ENCODE measurements at places on chromosomes 4 and X.

DNA sequence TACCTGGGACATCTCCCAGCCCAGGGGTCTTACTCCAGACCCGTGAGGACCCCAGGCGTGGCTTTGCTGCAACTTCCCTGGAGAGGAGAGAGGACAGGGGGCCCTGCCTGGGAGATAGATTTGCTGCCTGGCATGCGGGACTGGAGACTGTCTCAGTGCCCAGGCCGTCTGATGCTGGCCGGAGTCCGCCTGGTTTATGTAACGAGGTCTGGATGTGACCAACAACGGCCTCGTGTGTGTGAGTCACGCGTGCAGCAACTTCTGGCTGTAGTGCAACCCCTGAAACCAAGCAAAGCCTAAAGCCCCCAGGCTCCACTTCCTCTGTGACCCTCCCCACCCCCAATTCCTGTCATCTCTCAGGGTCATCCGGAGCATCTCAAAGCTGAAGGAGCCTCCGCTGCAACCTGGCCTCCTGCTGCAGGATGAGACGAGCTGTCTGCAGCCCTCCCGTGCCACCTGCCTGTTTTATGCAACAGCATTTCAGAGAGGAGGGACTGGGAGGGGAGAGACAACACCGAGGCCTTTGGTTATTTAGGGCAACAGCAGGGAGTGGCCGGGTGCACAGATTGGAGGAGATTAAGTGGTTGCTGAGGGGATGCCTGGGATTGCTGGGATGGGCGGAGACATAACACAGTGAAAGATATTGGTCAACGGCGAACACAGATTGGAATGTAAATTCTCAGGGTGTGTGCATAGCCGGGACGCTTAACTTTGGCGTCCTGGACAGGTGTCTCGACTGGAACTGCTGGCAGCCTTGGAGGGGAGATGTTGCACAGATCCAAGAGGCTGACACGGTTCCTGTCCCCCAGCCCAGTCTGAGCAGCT lies 16.0 kb downstream of the XG start:
- no peak for DNase-seq

- no peak for DNase-seq
Measured at GRCh38 chr4:78250500-78250899, 193.4 kb downstream of the FRAS1 start.

GRCh38 chr4:42473071-42473684 lies 75.9 kb downstream of the SHISA3 start:
- DNase-seq, result no peak

DNA sequence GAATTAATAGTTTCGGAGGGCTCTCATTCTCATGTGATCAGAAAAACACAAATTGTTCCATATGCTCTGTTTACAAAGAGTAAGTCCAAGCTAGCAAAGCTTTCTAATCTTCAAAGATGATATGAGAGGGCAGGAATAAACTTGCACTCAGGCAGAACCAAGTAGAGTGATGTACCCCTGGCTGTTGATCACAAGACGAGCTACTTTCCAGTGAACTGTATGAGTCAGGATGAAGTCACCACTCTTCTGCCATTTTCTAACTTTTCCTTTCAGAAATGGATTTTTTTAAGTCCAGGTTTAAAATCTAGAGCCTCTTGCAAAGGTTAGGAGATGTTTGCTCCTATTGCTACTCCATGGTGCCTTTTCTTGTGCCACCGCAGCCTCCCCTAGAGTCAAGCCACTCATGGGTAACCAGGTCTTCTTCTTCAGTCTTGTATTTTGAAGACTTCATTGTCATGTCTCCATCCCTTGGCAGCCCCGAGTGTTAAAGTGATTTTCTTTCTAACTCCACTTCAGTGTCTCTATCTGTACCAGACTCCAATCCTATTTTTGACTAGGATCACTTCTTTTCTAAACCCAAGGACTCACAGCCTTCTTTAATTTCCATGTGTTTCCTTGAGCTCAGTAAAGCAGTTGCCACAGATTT lies 171.9 kb upstream of the GALNT7 start:
- DNase-seq, result no peak

DNA sequence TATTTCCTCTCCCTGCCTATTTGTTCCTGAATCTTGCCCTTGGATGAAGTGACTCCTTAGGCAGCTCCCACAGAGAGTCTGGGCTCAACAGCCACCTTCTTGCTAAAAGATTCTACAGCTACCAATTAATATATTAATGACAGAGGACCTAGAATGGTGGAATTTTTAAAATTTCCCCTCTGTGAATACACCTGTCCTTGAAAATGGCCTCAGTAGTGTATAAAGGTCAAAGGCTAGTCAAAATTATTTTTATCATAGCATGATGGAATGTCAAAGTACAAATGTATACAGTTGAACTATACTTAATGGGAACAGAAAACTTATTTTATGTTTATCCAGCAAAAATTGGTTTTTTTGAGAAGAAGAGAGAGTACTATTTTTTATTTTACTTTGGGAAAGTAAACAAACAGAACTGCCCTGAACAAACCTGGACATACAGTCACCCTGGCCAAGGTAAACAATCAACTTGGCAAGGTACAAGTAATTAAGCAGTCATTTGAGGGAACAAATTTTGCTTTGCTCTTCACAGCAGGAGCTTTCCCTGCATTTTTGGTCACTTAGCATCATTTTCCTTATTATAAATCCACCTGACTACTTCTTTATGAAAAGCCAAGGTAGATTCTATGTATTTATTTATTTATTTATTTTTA lies 250.8 kb downstream of the INPP4B start:
- DNase-seq, result no peak

- DNase-seq, result no peak
Measured at GRCh38 chr4:6625256-6625655, 15.2 kb upstream of the MRFAP1 start.

- no peak for DNase-seq
Measured at GRCh38 chr4:19025031-19025430, 1003.5 kb upstream of the LCORL start.

DNA sequence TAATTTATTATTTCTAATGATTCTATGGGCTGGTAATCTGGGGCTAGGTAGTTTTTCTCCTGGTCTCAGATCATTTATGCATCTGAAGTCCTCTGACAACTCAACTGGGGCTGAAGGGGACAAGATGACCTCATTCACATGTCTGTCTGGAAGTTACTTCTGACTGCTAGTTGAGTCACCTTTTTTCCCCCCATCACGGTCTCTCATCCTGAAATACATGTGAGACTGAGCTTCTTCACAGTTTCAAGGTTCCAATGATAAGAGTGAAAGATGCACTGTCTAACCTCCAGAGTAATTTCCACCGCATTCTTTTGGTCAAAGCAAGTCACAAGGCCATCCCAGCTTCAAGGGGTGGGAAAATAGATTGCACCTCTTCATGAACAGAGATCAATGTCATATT lies 356.7 kb upstream of the RPS6KA3 start:
- no peak for DNase-seq

DNA sequence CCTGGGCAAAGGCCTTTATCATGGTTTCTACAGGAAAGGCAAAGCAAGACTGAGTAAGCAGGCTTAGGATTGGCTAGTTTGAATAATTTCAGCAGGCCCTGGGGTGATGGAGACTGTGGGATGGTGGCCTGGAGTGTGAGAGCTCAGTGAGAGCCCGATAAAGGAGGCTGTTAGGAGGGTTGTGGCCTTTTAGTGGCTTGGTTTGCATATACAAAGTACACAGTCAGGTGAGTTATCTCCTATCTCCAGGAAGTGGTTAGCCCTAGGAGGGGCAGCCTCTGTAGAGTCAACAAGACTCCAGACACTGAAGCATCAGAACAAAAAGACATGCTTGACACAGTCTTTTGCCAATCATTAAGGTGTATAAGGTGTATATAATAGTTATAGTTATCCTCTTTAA lies 157.2 kb downstream of the CFAP299 start:
- DNase-seq, result peak; percentile 17

DNA sequence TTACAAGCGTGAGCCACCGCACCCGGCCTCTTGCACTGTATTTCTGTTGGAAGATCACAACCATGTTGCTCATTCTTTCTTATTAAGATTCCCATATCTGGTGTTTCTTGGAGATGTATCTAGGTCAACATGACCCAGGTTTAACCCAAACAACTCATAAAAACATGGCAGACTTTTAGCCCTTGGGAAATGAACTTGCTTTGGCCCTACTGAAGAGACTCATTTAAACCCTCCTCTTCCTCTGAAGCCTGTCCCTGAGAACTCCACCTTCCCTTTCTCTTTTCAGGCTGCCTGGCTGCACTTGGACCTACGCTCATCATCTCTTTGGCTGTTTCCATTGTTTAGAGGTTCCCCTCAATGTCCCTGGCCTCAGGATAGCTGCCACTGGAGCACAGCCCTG lies 22.8 kb upstream of the OPN1LW start:
- DNase-seq, result no peak

- DNase-seq, result no peak
Measured at GRCh38 chr4:39375478-39375877, 9.3 kb upstream of the RFC1 start.

DNA sequence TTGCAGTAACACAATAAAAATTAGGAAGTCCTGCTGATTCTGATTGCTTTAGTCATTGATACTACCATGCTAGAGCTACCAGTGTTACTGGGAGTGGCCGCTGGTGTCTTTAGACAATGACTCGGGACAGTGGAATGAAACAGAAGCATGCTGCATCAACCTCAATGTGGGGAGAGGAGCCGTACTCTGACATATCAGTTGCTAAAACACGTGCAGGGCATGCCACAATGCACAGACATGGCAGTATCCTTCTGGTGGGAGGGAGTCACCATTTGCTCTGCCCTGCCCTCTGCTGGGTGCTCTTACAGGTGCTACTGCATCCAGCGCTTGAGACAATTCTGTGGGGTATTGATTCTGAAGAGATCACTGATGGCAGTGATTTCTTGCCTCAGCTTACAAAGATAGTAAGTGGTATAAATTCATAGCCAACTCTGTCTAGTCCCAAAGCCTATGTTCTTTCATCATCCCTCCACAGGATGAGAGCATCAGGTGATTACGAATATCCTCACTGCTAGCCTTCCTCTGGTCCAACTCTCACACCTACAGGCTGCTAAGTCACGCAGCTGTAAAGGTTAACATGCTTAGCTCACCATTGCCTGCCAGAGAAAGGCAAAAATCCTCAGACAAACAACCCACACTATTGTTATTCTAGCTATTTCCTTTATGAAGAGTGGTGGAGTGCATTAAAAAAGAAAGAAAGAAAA lies 43.7 kb downstream of the NSG1 start:
- DNase-seq, result peak; percentile 13

DNA sequence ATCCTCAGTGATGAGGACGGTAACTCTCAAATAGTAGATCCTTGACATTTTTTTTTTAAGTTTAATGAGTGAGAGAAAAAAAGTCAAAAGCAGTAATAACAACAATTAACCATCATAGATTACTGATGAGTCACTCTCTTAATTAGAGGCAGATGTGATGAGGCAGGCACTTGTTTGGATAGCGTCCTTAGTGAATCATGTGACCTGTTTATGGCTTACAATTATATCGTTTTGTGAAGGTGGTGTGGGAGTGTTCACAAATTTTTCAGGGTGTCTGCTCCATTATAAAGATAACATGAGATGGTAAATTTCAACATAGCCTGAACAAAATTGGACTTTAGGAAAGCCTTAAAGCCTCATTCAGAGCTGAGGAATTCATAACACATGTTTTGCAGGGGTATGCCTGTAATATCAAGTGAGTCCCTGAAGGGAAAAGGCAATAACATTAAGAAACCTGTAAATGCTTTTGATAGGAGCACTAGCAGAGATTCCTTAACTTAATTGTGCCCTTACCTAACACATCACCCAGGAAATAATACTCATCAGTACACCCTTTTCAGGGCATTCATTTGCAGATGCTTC lies 51.9 kb upstream of the XIAP start:
- DNase-seq, result no peak

DNA sequence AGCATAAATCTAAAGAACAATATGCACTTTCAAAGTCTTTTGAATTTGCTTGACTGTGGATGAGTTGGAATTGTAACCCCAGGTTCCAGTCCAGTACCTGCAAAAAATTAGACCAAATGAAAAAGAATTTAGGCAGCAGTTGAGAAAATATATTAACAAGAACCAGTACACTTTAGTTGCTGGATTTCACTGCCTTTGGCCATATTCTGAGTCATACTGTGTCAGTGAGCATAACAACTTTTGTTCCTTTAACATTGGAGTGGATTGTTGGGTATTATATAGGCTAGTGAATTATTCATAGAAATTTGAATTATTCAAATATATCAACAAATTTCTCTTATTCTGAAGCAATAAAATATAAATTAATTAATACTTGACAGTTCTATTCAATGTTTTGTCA lies 101.5 kb upstream of the SMAD1 start:
- DNase-seq, result no peak

All from stimulated activated CD8-positive, alpha-beta memory T cell treated with anti-CD3 and anti-CD28 coated beads, Interleukin-4, amount 100 ng/mL, for 1 hour (primary cell).